ENCODE measurements at places on chromosomes 4 and X. TPM values are rescaled to one million over a fixed set of nuclear protein-coding genes. Genes with fewer than 3 reads are reported as not detected.

The NSUN7 gene
- total RNA-seq = 0.31 TPM

The RAB41 gene
- not detected for total RNA-seq

The ANAPC4 gene
- total RNA-seq = 47.6 TPM

The NXF2 gene
- not detected for total RNA-seq

The SLC2A9 gene
- not detected for total RNA-seq
